ENCODE measurements at places on chromosomes 2 and 18.

GRCh38 chr18:57433482-57433881 lies 1.7 kb upstream of the ONECUT2 start:
- DNase-seq = no peak

- DNase-seq = no peak
Measured at GRCh38 chr2:136164280-136164776, 46.4 kb upstream of the CXCR4 start.

DNA sequence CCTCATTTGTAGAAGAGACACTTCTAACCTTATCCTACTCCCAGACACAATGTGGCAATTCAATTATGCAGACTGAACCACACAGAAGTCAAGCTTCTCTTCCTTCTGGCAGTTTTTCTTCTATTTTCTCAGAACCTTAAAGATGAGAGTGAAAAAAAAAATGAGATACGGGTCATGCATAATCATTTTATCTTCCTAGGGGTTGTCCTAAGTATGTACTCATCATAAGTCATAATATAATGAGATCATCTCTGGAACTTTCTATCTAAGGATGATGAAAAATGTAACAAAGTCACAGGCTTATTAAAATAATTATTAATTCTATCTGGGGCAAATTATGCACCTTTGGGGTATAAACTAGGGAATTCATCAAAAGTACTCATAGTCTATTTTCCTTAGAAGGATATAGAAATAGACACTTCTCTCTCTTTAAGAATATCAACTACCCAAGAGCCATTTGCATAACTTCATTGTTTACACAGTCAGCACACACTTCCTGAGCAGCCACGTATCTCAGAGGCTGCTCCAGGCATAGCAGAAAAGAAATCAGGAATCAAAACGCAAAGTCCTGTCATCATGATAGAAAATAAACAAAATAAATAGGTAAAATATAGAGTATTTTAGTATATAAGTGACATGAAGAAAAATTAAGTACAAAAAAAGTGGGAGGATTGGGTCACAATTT lies 345.9 kb upstream of the SPHKAP start:
- DNase-seq = no peak

GRCh38 chr18:27605107-27605834 lies 420.2 kb upstream of the CHST9 start:
- no peak for DNase-seq

DNA sequence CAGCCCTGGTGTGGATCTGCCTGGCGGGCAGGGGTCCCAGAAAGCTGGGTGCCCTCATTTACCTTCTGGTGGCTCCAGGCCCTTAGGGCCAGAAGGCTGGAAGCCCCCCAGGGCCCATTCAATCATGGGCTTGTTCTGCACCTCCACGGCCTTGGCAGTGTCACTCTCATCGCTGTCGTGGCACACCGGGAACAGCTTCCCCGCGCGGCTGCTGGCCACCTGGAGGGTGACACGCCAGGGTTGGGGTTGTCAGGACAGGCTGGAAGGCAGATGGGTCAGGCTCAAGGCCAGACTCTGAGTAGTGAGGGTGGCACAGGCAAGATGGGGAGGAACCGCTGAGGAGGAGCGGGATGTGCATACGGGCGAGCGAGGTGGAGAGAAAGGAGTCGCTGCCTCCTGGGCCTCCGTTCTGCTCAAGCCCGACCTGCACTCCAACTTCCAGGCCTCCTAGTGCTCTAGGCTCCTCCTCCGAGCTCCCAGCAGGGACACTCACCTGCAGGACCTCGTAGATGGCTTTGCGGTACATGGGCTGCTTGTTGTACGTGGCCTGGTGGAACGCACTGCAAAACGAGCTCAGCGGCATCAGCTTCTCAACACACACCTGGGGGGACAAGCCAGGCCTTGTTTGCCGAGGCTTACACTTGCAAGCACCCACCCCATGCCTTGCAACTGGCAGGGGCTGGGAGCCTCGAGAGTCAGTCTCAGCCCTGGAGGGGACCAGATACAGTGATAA lies 78.3 kb upstream of the POMC start:
- no peak for DNase-seq

GRCh38 chr2:75099521-75099922 lies 99.8 kb downstream of the TACR1 start:
- DNase-seq = no peak

DNA sequence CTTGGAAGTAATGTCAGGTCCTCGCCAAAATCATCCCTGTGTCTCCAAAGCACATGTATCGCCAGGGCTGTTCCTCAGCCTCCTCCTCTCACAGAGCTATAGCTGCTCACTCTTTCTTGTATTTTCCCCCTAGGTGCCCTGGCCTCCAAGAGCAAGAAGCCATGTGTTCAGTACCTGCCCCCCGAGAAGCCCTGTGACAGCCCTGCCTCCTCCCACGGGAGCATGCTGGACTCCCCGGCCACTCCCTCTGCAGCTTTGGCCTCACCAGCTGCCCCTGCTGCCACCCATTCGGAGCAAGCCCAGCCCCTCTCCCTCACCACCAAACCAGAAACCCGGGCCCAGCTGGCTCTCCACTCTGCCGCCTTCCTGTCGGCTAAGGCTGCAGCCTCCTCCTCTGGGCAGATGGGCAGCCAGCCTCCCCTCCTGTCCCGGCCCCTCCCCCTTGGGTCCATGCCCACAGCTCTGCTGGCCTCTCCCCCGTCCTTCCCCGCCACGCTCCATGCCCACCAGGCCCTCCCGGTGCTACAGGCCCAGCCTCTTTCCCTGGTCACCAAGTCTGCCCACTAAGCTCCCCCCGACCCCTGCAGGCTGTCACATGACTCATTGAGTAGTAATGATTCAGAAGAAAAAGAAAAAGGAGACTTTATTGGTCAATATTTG lies 18.8 kb downstream of the TGOLN2 start:
- no peak for DNase-seq

DNA sequence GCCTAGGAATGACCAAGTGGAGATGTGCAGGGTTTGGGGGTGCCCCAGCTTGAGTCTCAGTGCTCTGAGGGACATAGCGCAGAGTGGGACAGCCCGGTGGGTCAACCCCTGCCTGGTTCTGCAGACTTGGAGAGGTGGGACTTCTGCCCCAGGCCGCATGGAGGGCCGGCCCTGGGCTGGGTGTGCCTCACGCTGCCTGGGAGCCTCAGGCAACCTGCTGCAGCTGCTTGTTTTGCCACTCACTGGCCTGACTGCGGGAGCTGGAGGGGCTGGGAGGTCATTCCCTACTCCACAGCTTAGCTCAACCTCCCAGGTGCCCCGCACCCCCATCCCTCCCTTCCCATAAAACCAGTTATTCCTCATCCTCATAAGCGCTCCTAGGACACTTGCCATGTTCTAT lies 33.1 kb downstream of the ODC1 start:
- DNase-seq = no peak

DNA sequence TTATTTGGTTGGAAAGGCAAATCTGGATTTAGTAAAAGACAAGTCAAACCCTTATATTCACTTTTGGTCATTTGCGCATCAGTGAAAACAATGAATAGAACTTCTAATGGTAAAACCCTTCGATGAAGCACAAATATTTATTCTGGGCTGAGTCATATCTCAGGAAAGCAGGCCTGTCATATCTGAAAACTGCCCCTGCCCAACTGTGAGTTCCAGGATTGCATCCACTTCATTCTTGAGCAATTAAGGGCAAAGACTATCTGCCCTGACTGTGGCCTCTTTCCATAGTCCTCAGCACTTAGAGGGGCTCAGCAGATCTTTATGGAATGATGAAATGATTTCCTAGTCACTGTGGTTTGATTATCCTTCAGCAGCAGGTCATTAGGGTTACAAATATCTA lies 795.2 kb upstream of the ID2 start:
- no peak for DNase-seq

DNA sequence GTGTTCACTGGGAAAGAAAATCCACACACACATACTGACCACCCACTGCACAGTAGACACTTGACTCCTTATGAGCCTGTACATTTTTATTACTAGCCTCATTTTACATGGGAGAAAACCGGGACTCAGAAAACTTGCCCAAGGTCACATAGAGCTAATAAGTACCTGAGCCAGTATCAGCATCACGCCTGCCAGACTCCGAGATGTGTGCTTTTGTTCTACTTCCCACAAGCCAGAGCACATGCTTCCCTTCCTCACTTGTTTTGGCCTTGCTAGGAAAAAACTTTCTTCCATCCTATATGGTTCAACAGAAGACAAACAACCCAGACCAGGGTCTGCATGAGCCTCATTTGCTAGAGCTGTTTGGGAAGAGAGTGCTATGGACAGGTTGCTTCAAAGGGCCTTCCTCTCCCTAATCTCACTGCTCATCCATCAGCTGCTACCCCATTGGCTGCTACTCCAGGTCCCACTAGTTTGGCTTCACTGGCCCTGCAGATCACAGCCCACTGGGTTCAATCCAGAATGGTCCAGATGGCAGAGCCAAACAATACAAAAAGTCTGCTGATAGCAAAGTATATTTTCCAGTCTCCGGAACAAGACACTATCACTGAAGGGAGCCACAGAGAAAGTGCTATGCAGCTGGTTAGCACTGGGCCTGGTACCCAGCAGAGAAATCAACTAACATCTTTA lies 63.9 kb downstream of the STK39 start:
- no peak for DNase-seq

DNA sequence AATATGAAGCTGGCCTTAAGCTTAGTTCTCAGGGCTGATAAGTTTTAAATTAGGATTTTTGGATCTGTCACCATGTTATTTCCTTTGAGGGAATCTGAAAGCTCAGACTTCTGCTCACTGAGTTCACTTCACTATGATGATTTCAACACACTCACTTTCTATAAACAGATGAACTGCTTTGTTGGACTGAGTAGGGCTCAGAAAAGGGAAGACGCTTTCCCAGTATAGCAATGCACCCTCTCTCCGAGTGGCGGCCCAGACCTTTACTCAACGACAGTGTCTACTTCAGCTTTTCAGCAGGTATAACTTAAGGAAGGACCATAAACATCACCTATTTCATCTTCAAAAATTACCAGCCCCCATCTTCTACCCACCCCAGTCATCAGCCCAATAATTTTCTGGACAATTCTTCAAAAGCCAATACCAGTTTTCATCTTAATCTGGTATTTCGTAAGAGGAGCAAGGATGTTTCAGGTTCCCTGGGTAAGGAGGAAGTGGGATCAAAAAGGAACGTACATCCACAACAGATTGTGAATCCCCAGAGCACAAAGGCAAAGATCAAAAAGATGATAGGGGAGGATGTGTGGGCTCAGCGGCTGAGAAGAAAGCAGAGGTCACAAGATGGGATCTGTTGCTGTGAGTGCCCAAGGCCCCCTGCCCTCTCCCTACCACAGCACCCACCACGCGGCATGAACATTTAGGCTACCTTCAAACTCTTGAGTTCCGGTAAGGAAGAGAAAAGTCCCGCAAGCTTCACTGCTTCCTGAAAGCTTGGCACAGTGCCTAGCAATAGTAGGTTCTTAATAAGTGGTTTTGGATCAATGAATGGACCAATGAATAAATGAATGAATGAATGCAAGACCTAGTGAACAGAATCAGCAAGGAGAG lies 41.9 kb downstream of the LPIN2 start:
- DNase-seq = peak; percentile 76

- DNase-seq = no peak
Measured at GRCh38 chr2:134790487-134790886, 47.9 kb upstream of the ACMSD start.

- no peak for DNase-seq
Measured at GRCh38 chr2:56001947-56002346, 78.4 kb upstream of the EFEMP1 start.

DNA sequence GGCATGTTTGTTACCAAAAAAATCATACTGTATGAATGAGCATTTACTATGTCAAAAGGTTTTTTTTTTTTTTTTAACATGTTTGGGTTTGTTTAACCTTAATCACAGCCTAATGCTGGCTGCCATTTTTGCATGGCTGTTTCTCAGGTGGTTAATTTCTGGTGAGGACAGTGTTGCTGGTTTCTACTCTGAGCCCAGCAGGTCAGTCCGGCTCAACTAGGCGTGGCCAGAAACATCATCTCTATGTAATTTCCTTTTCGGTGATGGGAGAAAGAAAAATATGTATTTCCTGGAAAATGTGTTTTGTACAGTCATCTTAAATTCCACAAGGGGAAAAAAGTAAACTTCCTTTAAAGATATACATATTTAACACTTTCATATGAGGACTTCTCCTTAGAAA lies 24.9 kb upstream of the BZW1 start:
- no peak for DNase-seq

DNA sequence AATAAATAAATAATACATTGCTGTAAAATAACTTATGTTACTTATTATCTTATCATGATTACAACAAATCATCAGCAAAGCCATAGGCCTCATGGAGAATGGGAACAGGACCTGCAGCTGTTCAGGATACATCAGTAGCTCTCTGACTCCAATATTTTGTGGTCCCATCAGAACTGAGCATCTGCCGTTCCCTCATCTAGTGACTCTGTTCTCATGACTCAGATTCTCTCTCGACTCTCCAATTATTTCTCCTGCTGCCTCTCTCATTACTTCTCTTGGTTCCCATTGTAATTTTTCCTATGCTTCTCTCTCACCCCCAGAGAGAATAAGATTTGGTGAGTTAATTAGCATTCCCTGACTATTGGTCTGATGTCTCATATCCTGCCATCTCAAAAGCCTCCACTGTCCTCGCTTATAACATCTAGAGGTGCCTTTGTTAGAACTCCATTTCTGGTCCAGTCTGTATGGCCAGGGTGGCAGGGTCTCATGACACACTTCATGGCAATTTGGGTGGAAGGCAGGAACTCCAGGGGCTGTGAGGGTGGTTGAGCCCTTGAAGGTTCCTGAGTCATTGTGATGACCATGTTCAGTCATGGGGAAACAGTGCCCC lies 78.0 kb upstream of the TANC1 start:
- DNase-seq = no peak

DNA sequence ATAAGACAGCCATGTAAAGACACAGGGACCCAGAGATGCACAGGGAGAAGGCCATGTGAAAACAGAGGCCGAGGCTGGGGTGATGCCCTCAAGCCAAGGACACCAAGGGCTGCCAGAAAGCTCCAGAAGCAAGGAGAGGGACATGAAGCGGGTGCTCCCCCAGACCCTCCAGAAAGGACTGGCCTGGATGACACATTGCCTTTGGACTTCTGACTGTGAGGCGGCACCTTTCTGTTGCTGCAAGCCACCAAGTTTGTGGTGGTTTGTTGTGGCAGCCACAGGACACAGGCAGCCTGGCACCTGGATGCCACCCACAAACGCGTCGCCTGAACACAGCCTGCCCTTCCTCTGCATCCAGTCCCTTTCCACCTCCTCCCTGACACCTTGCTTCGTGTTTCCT lies 67.1 kb downstream of the RHOB start:
- DNase-seq = no peak

DNA sequence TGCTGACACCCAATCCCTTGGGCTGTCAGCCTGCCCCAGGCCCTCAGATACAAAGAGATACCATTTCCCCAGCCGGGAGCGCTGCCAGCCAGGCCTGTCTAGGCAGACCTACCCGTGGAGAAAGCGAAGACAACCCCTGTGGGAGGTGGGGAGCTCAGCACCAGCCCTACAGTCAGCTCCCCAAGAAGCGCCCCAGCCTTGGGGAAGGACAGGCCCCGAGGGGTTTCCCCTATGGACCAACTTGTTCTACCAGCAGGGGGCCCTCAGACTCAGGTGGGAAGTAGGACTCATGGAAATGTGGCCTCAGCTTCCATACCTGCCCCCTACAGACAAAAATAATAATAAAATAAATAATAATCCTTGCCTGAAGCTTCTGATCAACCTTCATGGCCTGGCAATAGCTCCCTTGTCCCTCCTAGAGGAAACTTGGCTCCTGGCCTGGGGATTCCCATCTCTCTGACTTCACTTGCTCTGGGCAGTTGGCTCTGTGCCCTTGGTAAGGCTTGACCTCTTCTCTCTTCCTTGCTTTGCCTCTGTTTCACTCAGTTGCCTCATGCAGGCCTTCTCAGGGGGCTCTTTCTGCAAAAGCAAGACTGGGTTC lies 7.0 kb downstream of the SLC35F6 start:
- no peak for DNase-seq

- no peak for DNase-seq
Measured at GRCh38 chr2:205766779-205767359, 84.6 kb downstream of the NRP2 start.

GRCh38 chr2:12091201-12091806 lies 344.9 kb downstream of the LPIN1 start:
- DNase-seq = no peak

Data from T-helper 2 cell (primary cell).